ENCODE measurements at places on chromosomes 16 and 17.

DNA sequence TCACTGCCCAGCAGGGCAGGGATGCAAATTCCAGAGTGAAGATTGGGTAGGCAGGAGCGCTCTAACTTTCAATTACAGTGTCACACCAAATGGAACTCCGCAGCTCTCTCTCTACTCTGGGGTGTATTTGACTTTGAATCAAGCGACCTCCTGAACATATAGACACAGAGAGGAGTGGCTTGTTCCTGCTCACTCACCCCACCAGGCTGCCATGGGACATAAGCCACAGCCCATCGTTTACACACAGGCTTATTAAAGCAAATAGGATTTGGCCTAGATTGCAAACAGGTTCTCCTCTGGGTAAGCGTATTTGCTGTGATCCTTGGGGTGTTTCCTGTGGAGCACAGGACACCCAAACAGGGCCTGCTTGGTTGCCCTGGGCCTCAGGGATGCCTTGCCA is 281.6 kb upstream of the CCL2 start:
- DNase-seq, result no peak

- no peak for DNase-seq
These were observed 4.4 kb downstream of the LGALS9 start for GRCh38 chr17:27635275-27635823.

GRCh38 chr17:28899212-28899815 is 1.8 kb upstream of the FLOT2 start:
- no peak for DNase-seq

- DNase-seq, result no peak
These were observed 309.5 kb upstream of the PMFBP1 start for GRCh38 chr16:72481419-72481818.

DNA sequence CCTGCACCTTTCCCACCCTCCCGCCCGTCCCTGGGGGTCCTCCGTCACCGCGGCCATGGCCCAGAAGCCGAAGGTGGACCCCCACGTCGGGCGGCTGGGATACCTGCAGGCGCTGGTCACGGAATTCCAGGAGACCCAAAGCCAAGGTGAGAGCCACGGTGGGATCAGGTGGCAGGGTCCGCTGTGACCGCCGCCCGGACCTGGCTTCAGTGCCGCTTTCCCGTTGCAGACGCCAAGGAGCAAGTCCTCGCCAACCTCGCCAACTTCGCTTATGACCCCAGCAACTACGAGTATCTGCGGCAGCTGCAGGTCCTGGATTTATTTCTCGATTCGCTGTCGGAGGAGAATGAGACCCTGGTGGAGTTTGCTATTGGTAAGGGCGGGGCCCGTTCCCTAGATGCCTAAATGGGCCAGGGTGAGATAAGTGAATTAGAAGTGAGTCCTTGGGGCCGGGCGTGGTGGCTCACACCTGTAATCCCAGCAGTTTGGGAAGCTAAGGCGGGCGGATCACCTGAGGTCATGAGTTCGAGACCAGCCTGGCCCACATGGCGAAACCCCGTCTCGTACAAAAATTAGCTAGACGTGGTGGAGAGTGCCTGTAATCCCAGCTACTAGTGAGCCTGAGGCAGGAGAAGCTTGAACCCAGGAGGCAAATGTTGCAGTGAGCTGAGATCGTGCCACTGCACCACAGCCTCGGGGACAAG is 617 bp downstream of the ARMC7 start:
- DNase-seq, result no peak

GRCh38 chr17:73291260-73291801 is 20.5 kb downstream of the CDC42EP4 start:
- peak; percentile 45 for DNase-seq

GRCh38 chr17:79332011-79332554 is 257.5 kb downstream of the ENGASE start:
- DNase-seq, result no peak

- no peak for DNase-seq
These were observed 1.6 kb downstream of the RND2 start for GRCh38 chr17:43026595-43026994.

- no peak for DNase-seq
These were observed at the start of gene MT1G for GRCh38 chr16:56667581-56668571. MT1G (minus strand) TSS chr16:56668065; CDS start chr16:56667993, 72 bp downstream.

DNA sequence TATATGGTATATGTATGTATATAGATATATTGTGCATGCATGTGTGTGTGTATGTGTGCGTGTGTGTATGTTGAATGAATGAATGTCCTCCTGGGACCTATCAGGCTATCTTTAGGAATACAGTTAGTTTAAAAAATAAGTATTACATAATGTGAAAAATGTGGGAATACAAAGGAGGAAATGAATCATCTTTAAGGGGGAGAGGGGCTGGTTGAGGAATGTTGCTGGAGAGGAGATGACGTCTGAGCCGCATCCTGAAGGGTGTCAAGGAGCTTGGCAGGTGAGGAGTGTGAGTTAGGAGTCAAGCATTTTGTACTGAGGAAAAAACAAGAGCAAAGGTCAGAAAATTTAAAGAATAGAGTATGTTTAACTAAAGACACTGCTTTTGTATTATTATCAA is 62.4 kb upstream of the NLK start:
- peak; percentile 26 for DNase-seq

- DNase-seq, result no peak
These were observed 153.4 kb downstream of the SALL1 start for GRCh38 chr16:50997679-50998078.

DNA sequence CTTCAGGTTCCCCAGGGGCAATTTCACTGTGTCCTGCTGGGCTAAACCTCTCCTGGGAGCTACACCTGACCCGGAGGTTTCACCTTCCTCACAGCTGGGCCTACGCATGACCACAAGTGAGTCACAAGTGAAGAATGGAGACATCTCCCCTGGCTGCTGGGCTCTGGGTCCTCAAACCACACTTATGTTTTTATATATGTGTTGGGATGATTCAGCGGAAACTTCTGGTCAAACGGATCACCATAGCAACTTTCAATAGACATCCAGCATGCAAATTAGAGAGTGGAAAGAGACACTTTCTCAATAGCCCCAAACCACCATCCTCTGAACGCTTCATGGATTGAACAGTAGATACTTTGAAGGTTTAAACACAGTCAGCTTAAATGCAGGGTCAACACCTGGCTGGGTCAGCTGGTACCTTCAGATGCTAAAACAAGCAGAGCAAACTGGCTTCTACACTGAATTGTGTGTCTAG is 28.0 kb upstream of the MAF start:
- DNase-seq, result no peak
